Amygdala (tissue), 56 donors: ENCODE measurements at places on chromosomes 2 and 18.

DNA sequence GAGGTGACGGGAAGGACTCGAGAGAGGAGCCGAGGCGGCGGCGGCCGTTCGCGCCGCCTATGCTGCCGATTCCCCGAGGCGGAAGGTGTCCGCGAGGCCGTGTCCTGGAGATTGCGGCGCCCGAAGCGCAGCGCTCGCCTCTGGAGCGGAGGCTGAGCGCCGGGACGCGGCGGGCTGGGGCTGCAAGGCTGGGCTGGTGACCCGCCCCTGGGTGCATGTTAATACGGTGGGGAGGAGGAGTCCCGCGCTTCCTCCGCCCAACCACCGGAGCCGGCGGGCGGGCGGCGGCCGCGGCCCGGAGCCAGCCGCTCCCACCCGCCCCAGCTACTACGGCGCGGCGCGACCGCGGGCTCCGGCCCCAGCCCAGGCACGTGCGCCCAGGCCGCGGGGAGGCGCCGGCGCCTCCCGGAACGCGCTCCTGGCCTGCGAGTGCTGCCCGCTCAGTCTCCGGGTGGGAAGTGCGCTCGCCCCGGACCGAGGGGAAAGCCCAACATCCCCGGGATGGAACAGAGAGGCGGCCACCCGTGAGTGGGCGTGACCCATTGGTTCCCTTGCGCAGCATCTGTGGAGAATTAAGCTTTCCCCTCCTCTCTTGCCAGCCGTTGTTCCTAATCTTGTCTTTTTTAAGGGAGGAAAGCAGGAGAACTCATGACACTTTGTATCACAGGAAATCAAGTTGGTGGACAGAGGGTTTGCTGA is at the start of gene DLGAP1:
Gene DLGAP1, minus strand, starts transcription at position 195 of the 699 bp plus-strand sequence.
- DNase-seq, result no peak

DNA sequence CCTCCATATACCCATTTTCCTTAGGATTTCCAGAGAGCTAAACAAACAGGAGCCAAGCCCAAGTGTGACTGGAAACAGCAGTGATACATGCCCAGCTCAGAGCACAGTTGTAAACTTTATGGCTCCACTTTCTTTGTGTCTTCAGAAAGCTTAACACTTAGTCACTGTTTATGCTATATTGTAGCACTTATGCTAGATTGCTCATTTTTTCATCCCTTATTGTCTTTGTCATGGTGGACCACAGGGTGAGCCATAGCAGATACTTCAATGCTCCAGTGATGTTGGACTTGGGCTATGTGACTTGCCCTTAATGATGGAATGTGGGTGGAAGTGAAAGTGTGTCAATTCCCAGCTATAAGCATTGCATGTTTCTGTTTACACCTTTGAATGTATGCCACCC is 401.6 kb downstream of the METTL4 start:
- DNase-seq, result no peak

GRCh38 chr2:21118302-21118920 is 5.4 kb upstream of the TDRD15 start:
- DNase-seq, result no peak

- peak; percentile 28 for DNase-seq
Measured at GRCh38 chr18:623761-624620, 27.2 kb downstream of the CLUL1 start.

DNA sequence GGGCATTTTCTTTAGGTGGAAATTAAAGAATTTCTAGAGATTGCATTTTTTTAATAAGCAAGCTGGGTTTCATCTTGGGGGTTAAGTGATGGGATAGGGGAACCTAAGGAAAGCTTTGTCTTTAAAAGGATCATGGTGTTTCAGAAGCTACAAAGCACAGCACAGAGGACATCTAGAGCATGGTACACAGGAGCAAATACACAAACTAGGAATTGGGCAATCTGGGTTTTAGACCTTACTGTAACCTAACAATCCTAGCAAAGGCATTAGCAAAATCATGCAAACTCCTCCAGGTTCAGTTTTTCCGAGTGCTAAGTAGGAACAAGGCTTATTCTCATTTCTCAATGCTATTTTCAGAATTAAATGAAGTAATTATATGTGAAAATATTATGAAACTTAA is 134.1 kb downstream of the CD226 start:
- DNase-seq, result no peak
